HFF-Myc (cell line): ENCODE measurements at places on chromosomes 2 and 18.

GRCh38 chr2:235325151-235325550 lies 168.7 kb upstream of the AGAP1 start:
- DNase-seq: no peak

DNA sequence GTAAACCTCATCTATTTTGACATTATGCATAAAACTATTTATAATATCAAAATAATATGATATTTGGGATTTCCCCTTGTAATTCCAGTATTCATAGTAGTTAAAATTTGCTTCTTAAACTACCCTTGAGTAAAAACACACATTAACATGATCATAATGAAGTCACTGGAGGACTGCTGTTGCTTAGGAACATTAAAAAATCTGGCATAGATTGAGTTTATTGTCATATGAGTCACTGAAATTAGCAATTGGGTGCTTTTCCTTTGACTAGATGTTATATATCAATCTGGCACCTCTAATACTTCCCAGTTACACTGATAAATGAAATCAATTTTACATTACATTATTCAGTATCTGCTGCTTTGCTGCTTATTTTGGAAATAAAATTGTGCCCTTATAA lies 57.0 kb upstream of the ZC3H15 start:
- no peak for DNase-seq

- no peak for DNase-seq
Observed at GRCh38 chr2:122639711-122640110, 884.3 kb downstream of the TSN start.

DNA sequence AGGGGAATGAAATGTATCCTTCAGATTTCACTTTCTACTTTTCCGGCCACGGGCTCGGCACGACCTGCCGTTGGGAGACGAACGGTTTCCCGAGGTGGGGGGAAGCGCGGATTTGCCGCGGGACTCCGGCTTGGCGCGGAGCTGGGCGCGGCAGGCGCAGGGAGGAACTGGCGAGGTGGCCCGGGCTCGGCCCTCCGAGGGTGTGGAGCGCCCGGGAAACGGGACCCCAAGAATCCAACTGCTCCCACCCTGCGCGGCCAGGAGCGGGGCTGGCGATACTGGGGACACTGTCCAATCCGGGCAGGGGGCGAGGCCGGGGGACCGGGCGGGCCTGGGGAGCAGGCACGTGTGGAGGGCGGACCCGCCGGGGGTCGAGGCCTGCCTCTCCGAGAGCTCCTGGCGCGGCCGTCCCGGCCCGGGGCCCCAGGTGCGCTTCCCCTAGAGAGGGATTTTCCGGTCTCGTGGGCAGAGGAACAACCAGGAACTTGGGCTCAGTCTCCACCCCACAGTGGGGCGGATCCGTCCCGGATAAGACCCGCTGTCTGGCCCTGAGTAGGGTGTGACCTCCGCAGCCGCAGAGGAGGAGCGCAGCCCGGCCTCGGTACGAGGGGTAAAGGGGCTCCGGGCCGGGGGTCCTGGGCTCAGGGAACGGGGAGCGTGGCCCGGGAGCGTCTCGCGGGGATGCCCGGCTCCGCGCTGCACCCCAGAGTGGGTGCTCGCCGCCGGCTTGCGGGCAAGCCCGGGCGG lies at the start of gene ANXA4:
ANXA4 (plus strand) TSS at position 560 of the 747 bp plus-strand sequence. CDS start 39,432 bp downstream, outside the sequence.
- DNase-seq: peak; percentile 26

GRCh38 chr2:132776287-132776686 lies 106.3 kb upstream of the LYPD1 start:
- DNase-seq: no peak

DNA sequence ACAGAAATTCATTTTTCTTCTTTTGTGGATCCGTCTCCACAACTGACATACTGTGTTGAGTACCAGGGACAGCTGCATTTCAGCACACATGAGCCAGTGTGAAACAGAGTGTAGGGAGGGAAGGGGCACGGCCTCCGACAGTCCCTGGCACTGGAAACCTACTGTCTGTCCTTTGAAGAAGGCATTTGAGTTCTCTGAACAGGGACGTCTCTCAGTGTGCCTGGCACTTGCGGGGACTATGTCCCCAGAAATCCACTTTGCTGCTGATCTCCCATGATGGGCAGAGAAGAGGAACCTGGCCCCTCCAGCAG lies 48.1 kb downstream of the PLB1 start:
- no peak for DNase-seq

DNA sequence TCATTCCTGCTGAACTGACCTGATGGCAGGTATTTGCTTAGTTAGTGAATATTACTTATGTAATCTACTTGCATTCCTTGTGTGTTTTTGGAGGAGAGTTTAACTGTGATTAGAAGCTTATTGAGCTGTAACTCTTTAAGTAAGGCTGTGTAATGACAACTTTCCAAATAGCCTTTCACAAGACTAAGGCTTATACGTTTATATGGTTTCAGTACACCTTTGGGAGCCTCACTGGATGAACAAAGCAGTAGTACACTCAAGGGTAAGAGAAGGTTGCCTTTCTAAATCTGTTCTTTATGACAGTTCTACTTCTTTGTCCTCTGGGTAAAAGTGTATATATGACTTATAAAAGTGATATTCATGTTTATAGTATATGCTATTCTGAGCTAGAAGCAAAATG lies 4.3 kb downstream of the ITPRID2 start:
- DNase-seq: no peak

DNA sequence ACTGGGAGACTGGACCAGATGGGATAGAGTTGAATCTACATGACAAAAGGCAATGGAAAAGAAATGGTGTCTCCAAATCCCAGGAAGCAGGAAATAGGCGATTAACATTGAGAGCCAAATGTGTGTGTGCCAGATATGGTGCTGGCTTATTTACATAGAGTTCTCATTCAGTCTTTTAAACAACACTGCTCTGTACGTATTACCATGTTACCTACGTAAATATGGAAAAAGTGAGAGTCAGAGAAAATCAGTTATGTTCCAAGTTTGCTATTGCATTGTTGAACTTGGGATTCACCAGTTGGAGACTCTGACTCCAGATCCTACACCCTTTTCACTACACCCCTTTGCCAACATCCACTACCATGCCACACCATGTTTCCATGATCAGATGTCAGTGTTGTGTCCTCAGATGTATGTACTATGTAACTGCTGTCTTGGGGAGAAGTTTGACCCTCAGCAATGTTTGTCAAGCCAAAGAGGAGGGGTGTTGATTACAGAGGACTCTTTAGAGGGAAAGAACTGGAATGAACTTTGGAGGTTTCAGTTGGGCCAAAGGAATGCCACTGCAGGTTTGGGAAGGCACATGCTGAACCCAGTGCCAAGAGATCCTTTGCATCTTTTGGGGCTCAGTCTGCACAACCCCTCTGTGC lies 19.6 kb upstream of the GREB1 start:
- DNase-seq: no peak

DNA sequence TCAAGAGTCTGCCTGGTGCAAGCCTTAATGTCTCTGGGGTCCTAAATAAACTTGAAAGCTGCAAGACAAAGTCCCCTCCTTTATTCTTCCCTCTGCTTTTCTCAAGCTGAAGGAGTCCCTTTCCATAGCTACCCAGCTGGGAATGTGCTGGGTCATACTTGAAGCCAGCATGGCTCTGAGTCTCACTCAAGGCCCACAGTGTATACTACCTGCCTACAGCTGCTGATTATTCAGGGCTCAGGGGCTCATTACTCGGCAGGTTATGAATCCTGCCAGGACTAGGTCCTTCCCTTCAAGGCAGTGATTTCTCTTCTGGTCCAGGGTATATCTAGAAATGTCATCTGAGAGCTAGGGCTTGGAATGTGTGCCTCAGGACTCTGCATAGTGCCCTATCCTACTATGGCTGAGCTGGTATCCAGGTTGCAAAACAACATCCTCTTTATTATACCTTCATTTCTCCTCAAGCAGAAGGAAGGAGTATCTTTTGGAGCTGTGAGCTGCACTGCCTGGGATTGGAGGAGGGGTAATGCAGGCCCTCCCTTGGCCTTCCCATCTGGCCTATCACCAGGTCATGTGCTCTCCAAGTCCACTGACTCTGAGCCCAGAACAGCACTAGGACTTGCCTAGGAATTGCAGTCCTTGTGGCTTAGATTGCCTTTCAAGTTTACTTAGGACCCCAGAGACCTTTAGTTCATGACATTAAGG lies 22.3 kb downstream of the IL1RN start:
- no peak for DNase-seq

DNA sequence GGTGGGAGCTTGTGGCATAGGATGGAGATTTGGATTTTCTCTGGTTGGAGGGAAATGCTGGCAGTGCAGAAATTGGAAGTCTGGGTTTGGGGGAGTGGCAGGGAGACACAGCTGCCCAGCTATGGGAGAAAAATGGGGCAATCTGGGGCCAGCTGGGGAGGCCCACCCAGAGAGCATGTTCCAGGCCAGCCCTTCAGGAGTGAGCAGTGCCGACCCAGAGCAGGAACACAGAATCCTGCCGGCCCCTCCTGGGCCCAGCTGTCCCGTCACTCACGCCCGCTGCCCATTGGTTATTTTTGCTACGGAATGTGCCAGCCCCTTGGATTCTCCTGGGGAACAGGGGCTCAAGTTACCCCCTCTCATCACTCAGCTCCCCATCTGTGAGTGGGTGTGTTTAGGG lies 4.9 kb downstream of the SPEG start:
- no peak for DNase-seq

GRCh38 chr2:19914266-19914975 lies 12.6 kb upstream of the TTC32 start:
- DNase-seq: no peak

- no peak for DNase-seq
Observed at GRCh38 chr2:241959751-241960269, 90.3 kb downstream of the RTP5 start.
